ENCODE measurements at places on chromosomes 7 and 10. TPM values are rescaled to one million over a fixed set of nuclear protein-coding genes. Genes with fewer than 3 reads are reported as not detected.

GRCh38 chr7:39238234-39238869 lies 260.6 kb downstream of the POU6F2 start:
- DNase-seq: no peak

DNA sequence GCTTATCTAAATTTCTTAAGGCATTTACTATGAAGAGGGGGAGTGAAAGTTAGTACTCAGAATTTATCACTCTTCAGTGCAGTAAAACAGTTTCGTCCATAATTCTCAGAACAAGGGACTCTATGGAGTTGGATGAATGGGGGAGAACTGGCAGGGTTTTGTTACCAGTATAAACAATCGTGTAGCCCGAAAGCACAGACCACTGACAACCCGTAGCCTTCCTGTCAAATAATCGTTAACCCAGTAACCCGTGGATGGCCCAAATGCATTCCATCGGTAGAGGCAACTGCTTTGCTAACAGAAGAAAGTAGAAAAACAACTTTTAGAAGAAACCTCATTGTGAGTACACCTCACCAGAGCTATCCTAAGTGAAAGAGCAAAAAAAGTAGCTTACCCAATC lies 583.9 kb downstream of the NXPH1 start:
- no peak for DNase-seq

Gene PAPSS2
- total RNA-seq: 19.6 TPM

- peak; percentile 89 for DNase-seq
Observed at GRCh38 chr10:28722065-28722803, 44.9 kb downstream of the BAMBI start.

- DNase-seq: peak; percentile 34
Observed at GRCh38 chr7:158707610-158708009, 3.0 kb upstream of the NCAPG2 start.

GRCh38 chr10:121838931-121839330 lies 88.9 kb downstream of the ATE1 start:
- DNase-seq: no peak

- no peak for DNase-seq
Observed at GRCh38 chr10:87177-88080, 38.3 kb upstream of the TUBB8 start.

- DNase-seq: no peak
Observed at GRCh38 chr10:80530251-80530650, 7.5 kb upstream of the SH2D4B start.

GRCh38 chr10:122571892-122572291 lies 11.3 kb downstream of the DMBT1 start:
- DNase-seq: no peak

Gene RNF32
- 0.56 TPM for total RNA-seq

- no peak for DNase-seq
Observed at GRCh38 chr7:4020086-4020485, 662.0 kb upstream of the FOXK1 start.

DNA sequence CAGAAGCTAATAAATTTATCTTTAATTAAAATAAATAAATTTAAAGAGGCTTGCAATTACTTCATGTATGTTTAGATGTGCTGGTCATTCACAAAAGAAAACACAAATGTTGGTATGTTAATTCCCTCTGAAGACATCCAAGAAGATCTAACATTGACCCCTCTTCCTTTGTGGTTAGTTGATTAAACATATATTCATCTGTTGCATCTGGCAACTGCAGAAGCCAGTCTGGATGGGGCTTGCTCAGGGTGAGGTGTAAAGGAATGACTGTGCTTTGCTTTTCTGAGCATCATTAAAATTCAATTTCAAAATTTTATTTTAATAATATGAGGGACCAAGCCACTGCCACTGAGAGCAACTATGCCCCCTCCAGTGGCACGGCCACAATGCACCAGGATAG lies 36.4 kb upstream of the FERD3L start:
- DNase-seq: no peak

GRCh38 chr10:31612082-31612481 lies 293.1 kb downstream of the ZEB1 start:
- DNase-seq: no peak
